ENCODE measurements at places on chromosomes 7 and 10.

DNA sequence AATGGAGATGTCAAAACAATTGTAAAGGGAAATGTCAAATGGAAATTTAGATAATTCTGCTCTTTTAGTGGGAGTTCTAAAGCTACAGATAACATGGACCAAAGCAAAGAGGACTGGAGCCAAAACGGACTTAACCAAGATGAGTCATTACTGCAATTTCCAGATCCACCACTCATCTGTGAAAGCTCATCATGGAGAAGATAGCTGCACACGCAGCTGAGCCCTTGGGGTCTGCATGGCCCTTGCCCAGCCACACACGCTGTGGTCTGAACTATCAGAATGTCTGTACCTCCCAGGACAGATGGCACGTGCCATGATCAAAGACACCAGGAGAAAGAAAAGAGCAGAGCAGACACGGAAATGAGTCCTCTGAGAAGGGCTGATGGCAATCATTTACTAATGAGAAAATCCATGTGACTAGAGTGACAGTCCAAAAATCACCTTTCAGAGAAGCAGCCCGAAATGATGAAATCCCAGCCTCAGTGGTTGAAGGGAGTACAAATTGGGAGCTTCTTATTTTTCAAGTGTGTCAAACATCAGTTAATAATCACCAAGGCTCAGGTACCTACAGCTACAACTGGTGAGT is 177.9 kb upstream of the MGMT start:
- no peak for DNase-seq

DNA sequence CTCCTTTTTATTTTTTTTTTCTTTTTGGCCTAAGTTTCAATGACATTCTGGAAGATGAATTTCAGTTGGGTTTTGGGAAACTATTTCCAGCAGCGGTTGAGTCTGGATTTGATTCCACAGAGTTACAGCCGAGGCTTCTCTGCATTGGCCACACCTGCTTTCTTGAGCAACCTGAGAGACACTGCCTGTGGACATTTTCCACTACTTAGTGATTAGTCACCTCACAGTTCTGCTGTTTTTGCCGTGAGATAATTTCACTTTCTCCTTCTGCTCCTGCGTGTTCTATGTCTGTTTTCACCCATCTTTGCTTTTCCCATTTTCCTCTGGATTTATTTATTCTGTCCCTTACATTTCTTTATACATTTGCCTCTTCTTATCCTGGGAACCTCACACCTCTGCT is 243.0 kb downstream of the BICC1 start:
- DNase-seq = no peak

- no peak for DNase-seq
Measured at GRCh38 chr7:43700059-43700501, 29.2 kb downstream of the COA1 start.

- no peak for DNase-seq
Measured at GRCh38 chr10:3902054-3902808, 117.2 kb upstream of the KLF6 start.

- DNase-seq = no peak
Measured at GRCh38 chr7:75608451-75609122, 116.5 kb downstream of the SPDYE5 start.

GRCh38 chr7:2301511-2301863 is 12.8 kb downstream of the SNX8 start:
- no peak for DNase-seq

DNA sequence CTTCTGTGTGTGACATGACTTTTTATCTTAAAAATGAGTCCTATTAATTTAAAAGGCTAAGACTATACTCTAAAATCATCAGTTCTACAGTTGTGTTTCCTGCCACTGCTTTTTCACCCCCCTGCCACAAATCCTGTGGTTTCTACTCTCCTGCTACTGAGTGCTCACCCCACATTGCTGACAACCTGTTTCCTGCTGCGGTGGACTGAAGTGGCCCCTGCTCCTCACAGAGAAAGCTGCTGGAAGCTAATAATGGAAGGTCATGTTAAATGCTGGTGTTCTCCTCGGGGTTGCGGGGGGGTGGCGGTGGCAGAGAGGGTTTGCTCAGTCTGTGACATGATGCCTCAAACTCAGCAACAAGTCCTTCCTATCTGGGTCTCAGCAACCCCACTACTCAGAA is 113.2 kb upstream of the INHBA start:
- no peak for DNase-seq

DNA sequence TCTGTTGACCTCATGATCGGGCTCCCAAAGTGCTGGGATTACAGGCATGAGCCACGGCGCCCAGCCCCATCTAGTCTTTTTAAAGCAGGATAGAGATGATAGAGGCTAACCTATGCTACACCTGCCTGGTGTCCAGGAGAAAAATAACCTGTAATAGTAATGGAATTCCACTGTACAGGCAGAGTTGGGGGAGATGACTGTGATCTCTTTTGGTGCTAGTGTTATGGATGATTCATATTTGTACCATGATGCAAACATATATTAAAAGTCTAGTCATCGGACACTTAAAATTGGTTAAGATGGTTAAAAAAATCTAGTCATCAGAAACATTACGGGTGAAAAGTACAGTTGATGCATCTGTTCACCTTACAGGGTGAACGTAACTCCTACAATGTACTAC is 6.1 kb upstream of the SAR1A start:
- DNase-seq = no peak
